ENCODE measurements at places on chromosomes 6 and 20. TPM values are rescaled to one million over a fixed set of nuclear protein-coding genes. Genes with fewer than 3 reads are reported as not detected.

- peaks cover 17% of the 10 kb centered on the region for H3K4me1 ChIP-seq
- H3K27ac ChIP-seq, result no peak overlapping the region
- H3K4me3 ChIP-seq, result no peak overlapping the region
- DNase-seq, result no peak
Measured at GRCh38 chr20:64077094-64077493, 2.2 kb downstream of the RGS19 start.

Gene CNBD2
- 3.8 TPM for total RNA-seq

- H3K36me3 ChIP-seq, result no peaks in the 10 kb centered on the region
- H3K27ac ChIP-seq, result no peak overlapping the region
- no peaks in the 10 kb centered on the region for H3K27me3 ChIP-seq
- DNase-seq, result no peak
- no peak overlapping the region for H3K4me3 ChIP-seq
- 0 out of 2 replicates have a peak, but pooled peaks cover 4% of the 10 kb centered on the region for H3K4me1 ChIP-seq
Measured at GRCh38 chr6:109313139-109313538, 69.1 kb downstream of the CD164 start.

DNA sequence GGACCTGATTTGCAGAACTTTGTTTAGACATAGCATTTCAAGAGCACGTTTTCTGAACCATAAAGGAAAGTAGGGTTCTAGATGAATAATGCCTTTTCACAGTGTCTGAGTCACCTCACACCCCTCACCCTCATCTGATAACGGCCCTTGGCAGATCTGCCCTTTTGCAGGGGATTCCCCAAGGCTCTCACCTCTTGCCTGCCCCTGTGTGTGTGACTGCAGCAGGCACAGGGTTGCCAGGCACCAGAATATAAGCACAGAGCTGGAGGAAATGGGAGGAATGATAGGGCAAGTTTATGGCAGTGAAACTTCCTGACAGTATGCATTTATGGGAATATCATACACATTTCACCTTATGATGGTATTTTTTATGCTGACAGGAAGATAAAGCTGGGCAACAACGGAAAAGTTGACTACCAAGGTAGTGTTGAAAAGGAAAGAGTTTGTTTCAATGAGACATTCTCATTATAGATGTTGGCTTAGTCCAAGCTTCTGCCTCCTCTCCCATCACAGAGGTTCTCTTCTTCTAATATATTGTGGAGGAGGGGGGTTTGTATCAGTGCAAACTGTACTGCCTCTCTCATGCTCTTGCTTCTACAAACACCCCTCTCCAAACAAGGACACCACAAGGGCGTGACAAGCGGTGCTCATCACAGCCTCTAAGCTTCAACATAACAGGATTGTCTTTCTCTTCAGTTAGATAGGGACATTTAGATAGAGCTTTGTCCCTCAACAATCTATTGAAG lies 101.5 kb upstream of the BACH2 start:
- H3K4me1 ChIP-seq, result peaks cover 3% of the 10 kb centered on the region
- H3K4me3 ChIP-seq, result no peak overlapping the region
- H3K27me3 ChIP-seq, result peaks cover 9% of the 10 kb centered on the region

DNA sequence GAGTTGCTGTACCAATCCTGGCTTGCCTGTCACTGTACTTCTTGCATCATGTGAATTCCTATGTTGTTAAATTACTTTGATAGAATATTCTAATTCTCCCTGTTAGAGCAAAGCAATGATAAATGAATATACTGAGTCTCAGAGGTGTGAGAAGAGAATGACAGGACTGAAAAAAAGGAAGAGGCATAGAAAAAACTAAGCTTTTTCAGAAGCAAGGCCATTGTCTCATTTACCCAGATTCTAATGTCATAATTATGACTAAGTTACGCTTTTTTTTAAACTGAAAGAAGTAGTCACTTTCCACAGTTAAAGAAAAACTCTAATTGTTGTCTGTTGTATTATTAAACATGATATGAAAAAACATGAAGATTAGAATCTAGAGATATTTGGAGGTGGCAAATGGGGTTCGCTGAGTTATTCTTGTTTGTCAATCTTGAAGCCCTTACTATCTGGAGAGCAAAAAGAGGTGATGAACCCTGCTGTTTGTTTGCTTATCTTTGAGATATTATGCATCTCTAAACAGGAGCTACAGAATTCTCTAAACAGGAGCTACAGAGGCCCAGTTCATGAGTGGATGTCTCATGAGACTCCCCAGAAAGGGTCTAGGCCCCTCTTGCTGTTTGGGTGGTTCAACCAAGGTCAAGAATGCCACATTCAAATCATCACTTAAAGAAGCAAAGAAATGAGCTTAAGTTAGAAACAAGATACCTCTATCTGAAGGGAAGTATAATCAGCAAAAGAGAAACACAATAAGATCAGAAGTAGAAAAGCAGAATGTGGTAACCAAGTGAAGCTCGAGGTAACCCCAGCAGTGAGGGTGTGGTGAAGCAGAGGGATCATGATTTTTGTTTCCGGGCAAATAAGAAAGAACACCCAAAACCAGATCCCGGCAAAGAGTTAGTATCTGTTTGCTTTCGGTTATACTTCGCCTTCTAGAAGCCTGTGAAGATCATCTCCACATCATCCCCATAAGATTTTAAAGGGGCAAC lies 33.3 kb upstream of the THEMIS start:
- DNase-seq, result no peak
- no peak overlapping the region for H3K27ac ChIP-seq
- peaks cover 12% of the 10 kb centered on the region for H3K36me3 ChIP-seq
- H3K4me1 ChIP-seq, result no peaks in the 10 kb centered on the region
- no peak overlapping the region for H3K4me3 ChIP-seq

DNA sequence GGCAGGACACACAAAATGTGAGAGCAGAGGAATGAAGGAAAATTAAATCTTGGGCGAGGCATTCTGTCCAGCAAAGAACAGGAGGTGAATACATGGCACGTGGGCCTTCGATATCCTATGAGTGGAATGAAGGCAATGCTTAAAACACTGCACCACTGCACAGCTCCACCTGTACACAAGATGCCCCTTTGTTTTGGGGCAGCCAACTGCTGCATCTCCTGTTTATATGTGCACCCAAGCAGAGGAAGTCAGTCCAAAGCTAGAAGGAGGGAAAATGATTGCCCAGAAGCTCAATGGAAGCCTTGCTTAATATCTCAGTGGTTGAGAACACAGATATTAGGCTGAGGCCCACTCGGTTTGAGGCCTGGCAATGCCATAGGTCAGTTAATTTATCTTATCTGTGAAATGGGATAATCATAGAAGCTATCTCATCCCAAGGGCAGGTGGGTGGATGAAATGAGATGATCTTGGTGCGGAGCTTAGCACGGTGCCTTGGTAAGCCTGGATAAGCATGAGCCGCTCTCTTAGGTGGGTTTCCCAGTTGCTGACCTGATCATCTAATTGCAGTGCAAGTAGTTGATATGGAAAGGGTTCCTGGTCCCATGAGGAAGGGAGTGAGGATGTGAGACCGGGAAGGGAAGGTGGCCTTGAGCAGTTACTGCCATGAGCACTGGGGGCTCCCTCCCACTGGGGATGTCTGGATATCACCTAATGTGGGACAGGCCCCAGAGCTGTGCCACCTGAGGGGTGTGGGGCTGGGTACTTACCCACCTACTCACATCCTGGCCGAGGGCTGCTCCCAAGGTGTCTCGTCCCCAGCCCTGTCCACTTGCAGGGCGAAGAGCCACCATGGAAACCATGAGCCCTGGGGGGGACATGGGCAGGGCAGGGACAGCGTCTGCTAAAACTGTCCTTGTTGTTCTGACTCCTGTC lies 9.9 kb downstream of the BANF2 start:
- no peaks in the 10 kb centered on the region for H3K27me3 ChIP-seq
- H3K27ac ChIP-seq, result no peak overlapping the region
- peaks cover 17% of the 10 kb centered on the region for H3K4me1 ChIP-seq
- H3K4me3 ChIP-seq, result no peak overlapping the region
- no peaks in the 10 kb centered on the region for H3K36me3 ChIP-seq

DNA sequence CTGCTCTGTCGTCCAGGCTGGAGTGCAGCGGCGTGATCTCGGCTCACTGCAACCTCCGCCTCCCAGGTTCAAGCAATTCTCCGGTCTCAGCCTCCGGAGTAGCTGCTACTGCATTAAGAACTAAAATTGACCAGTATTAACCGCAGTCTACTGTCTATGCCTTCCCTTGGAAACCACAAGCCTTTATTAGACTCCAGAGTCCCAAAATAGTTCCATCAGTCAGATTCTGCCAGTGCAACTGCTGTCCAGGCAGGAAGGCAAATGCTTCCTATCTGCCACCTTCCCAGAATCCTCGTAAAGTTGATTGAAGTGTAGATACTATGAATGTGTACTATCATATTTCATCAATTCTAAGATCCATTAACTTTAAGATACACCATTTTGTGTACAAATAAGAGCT lies 16.7 kb downstream of the KAT14 start:
- H3K4me3 ChIP-seq, result no peak overlapping the region
- H3K27ac ChIP-seq, result no peak overlapping the region

DNA sequence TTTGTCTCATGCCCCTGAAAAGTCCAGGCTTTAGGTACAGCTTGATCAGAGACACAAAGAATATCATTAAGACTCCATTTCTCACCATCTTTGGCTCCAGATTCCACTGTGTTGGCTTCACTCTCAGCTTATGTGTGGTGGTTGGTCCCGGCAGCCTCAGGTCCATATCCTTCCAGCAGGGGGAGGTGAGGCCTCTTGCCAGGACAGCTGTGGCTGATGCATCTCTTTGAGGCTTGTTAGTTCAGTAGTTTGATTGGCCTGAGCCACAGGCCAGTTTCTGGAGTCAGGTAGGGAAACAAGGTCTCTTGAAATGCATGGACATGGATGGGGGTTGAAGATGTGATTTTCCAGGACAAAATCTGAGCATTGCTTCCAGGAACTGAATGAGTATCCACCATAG lies 62.4 kb downstream of the JAG1 start:
- DNase-seq, result peak; percentile 78
- H3K27ac ChIP-seq, result no peak overlapping the region
- no peaks in the 10 kb centered on the region for H3K27me3 ChIP-seq
- no peak overlapping the region for H3K4me3 ChIP-seq
- H3K36me3 ChIP-seq, result peaks cover 2% of the 10 kb centered on the region

Gene HLA-DQB2
- 0.76 TPM for total RNA-seq

Data from WTC11 (cell line).